Central memory CD4-positive, alpha-beta T cell (primary cell): ENCODE measurements at places on chromosomes 16 and 17.

GRCh38 chr17:79006046-79006445 lies 3.5 kb downstream of the CANT1 start:
- no peak for DNase-seq

GRCh38 chr17:3669085-3669347 lies 404 bp downstream of the EMC6 start:
- DNase-seq, result no peak

DNA sequence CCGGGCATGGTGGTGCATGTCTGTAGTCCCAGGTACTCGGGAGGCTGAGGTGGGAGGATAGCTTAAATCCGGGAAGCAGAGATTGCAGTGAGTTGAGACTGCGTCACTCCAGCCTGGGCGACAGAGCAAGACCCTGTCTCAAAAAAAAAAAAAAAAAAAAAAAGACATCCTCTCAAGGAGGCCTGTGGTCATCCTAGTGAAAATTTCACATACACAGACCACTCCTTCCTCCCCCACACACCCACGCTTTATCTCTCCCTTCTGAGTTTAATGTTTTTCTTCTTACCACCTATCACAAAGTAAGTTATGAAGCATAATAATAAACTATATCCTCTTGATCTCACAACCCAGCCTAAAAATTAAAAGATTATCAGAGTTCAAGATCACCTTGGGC lies 1.3 kb upstream of the NOL11 start:
- no peak for DNase-seq

- no peak for DNase-seq
Measured at GRCh38 chr16:57098188-57098841, 5.9 kb downstream of the CPNE2 start.

GRCh38 chr16:22194707-22195444 lies 11.2 kb upstream of the EEF2K start:
- peak; percentile 32 for DNase-seq

DNA sequence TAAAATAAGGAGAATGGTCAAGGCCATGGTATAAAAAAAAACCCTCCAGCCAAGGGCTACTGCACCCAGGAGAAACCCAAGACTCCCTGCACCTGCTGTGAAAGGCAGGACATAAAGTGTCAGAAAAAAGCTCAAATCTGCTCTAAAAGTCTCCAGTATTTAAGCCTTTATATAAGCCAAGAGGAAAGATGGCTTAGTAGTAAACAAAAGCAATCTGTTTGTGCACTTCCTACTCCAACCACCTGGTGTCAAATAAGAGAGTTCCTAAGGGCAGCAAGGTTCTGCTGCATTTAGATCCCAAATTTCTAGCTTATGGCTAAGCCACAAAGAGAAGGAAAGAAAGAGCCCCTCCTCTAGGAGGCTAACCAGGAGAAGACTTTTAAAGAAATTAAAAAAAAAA lies 20.6 kb downstream of the ACSM1 start:
- no peak for DNase-seq

GRCh38 chr17:1060991-1061390 lies 64.1 kb downstream of the TIMM22 start:
- DNase-seq, result no peak

DNA sequence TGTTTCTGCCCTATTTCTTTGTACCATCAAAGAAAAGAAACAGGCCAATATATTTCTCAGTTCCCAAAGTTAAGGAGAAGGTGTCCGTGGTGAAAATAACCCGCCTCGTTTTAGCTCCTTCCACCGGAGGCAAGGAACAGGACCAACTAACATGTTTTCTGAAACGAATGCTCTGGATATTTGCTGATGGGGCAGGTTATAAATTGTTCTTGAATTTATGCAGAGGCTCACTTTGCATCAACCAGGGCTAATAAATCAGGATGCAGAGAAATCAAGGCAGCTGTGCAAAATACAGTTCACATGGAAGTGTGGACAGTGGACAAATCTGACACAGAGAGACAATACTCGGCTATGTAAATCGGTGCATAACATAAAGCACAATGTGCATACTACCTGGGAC lies 189.8 kb downstream of the GRIN2A start:
- DNase-seq, result no peak

- no peak for DNase-seq
Measured at GRCh38 chr16:85753976-85754375, 3.1 kb upstream of the C16orf74 start.

DNA sequence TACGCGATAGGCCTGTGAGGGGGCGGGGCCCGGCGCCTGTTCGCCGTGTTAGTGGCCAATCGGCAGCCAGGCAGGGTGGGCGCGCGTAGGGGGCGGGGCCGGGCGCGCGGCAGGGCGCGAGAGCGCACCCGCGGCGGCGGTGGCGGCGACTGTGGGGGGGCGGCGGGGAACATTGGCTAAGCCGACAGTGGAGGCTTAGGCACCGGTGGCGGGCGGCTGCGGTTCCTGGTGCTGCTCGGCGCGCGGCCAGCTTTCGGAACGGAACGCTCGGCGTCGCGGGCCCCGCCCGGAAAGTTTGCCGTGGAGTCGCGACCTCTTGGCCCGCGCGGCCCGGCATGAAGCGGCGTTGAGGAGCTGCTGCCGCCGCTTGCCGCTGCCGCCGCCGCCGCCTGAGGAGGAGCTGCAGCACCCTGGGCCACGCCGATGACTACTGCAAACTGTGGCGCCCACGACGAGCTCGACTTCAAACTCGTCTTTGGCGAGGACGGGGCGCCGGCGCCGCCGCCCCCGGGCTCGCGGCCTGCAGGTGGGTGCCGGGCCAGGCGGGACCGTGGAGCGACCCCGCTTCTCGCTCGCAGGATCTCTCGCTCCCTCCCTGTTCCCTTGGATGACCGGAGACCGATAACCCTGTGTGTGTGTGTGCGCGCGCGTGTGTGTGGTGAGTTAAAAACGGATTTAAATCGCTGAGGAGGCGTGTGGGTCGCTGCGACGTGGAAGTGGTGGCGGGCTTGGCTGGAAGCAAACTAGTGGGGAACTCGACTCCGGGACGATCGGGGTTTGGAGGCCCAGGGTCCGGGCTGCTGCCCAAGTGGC lies at the start of gene NFATC3:
NFATC3 (plus strand) TSS at position 112 of the 813 bp plus-strand sequence; CDS start at position 424, 312 bp downstream.
- DNase-seq, result peak; percentile 97

- no peak for DNase-seq
Measured at GRCh38 chr16:2092256-2092620, 43.5 kb downstream of the PKD1 start.

GRCh38 chr17:3762922-3763776 lies 37.8 kb downstream of the ITGAE start:
- DNase-seq, result no peak

DNA sequence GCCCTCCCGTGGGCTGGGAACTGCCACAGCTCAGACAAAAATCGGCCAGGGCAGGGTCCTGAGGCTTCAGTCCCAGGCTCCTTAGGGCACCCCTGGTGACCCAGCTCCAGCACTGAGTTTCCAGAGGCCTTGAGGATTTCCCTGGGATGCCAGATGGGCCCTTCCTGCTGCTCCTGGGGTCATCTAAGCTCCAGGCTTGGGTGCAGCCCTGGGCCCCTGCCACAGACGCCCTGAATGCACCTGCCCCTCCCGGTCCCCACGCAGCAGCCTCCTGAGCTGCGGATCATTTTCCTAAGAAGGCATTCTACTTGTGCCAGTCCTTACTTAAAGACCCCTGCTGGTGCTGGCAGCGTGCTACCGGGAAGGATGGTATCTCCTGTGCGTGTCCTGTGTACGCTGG lies 6.0 kb upstream of the RNPS1 start:
- no peak for DNase-seq

DNA sequence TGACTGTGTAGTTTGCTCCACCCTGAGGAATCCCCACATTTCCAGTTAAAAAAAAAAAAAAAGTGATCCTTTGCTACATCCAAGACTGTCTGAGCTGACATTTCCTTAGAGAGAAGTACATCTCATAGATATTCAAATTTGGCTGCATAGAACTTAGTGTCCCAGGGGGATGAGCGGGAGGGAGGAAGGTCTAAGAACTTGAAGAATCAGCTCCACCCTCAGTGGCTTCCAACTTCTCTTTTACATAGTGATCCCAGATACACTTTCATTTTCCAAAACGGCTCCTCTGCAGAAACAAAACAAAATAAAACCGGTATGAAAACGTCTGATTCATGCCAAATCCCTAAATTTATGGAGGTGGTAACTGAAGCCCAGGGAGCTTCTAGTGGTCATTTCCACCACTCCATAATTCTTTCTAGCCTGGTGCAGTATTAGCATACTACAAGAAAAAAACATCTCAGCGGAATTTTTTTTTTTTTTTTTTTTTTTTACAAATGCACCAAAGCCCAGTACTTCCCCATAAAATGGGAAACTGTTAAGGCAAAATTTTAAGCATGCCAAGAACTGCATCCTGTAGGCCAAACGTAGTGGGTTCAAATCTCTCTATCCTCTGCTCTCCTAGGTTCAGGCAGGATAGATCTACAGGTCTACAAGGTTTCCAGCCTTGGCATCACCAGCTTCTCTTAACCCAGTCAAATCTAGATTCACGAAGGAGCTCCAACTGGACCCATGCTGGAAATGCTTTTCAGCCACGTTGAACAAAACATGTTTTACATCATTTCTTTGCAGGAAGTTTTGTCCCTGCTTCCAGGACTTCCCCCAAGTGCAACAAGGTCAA lies 29.3 kb downstream of the MAF start:
- no peak for DNase-seq

GRCh38 chr16:3187798-3188674 lies at the start of gene OR1F1:
Gene OR1F1, plus strand, starts transcription at chr16:3188204.
- DNase-seq, result peak; percentile 64

DNA sequence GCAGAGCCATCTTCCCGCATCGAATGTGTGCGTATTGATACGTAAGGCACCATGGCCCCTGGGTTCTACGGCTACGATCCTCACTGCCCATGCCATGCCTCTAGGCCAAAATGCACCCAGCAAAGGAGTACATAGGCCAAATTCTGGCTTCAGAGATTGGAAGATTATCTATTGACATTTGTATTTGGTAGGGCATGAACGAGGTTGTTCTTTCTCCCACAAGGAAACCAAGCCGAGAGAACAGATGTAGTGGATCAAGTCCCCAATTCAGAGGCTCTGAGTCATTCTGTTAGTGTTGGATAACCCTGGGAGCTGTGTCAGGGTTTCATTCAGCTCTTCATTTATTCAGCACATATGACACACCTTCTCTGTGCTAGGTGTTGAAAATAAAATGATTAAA lies 36.5 kb downstream of the HOXB1 start:
- no peak for DNase-seq

- DNase-seq, result no peak
Measured at GRCh38 chr16:56607675-56608042, 725 bp upstream of the MT2A start.

- DNase-seq, result no peak
Measured at GRCh38 chr17:81960130-81960958, 643 bp downstream of the NOTUM start.

GRCh38 chr17:74964988-74965622 lies 7.5 kb downstream of the HID1 start:
- DNase-seq, result no peak

DNA sequence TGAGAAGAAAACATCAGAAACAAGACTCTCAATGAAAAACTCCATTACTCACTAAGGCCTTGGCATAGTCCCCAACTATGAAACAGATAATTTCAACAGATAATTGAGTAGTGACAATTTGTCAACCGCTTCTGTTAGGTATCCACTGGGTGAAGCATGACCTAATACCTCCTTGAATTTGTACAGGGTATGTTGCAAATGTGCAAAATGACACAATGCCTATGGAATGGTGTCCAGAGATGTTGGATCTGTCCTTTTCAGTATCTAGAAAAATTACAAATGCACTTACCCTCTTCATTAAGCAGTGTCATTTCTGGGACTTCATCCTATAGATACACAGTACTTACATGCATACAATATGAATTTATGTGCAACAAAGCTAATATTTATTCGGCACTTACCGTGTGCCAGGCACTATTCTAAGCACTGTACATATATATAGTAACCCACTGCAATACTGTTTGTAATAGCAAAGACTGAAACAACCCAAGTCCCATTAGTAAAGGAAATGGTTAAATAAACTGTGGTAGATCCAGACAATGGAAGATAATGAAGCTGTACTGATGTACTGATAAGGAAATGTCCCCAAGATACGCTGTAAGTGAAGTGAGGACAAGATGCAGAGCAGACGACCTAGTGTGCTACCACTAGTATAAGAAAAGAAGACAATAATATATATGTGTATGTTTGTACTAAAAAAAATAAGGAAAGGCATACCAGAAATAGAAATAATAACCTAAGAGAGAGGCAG lies 21.4 kb upstream of the SLC6A4 start:
- no peak for DNase-seq

DNA sequence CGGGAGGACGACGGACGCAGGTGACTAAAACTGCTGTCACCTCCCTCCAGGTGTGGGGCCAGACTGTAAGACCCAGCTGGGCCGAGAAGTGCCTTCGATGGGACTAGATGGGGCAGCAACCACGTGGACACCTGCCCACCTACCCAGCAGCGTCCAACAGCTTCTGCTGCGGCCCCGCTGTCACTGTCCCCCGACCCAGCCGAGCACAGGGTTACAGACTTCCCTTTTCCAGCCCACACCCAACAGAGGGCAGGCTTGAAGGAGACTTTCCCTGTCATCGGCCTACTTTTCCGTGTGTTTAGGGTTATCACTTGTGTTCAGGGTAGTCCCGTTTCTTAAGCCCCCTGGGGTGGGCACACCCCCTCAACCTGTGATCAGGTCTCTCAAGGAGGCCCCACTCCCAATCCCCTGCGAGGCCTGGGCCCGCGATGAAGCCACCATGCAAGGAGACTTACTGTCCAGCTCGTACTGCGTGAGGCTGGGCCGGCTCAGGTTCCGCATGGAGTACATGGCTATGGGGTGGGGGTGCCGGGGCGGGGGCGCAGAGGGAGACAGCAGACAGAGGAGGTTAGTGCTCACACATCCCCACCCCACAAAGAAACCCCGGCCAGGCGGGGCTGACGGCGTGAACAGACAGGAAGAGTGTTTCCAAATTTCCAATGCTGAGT lies 68.8 kb upstream of the CDC42EP4 start:
- DNase-seq, result no peak

DNA sequence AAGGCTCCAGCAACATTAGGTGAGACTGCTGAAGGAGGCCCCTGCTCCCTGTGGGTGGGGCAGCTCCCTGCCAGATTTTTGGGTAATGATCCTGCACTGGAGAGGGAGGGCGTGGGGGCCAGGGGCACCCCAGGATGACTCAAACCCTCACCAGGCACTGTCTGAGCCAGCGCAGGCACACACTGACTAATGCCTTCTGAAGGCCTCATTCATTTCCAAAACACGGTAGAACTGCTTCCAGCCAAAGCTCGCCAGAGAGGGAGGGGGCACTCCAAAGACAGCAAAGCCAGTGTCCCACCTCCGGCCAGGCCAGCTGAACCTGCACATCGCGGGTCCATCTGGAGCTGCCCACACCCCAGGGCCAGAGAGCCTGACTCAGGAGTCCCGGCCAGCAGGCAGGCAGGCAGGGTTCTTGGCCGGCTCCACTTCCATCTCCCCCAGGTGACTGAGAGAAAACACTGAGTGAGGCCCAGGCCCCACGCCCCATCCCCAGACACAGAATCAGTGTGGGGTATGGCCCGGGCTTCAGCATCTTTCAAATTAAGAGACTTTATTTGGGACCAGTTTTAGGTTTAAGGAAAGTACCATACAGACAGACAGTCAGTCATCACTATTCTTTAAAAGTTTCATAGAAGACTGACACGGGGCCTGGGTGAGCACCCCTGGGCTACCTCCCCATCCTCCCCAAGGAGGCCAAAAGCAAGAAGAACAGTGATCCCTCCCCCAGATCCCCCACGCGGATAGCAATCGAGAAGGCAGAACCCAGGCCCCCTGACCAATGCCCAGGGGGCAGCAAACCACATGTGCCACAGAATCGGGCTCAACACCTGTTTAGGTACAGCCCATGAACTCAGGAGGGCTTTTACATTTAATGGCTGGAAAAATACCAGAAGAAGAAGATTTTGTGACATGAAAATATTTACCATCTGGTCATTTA lies 2.3 kb downstream of the PIEZO1 start:
- no peak for DNase-seq
